Heart right ventricle (tissue), 16 donors: ENCODE measurements at places on chromosomes 2 and 18. TPM values are rescaled to one million over a fixed set of nuclear protein-coding genes. Genes with fewer than 3 reads are reported as not detected.

DNA sequence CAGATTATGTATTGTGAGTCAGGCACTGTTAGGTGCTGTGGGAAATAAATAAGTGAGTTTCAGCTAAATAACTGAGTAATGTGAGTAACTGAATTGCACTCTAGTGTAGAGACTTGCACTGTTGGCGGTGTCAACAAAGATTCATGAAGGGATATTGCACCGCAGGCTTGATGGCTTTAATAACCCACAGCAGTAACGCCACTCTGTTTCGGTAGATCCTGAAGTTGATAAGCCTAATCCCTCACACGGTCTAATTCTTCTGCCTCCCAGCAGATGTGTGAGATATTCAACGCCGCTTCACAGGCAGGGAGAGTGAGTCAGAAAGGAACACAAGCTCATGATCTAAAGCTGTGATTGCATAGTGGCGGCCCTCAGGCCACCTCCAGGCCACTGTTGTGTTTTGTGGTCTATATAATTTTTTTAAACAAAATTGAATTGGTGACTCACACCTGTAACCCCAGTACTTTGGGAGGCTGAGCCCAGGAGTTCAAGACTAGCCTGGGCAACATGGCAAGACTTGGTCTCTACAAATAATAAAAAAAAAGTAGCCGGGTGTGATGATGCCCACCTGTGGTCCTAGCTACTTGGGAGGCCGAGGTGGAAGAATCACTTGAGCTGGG, 94.3 kb downstream of the LIPG start:
- no peaks in the 10 kb centered on the region for H3K36me3 ChIP-seq
- no peak for DNase-seq
- peaks cover 4% of the 10 kb centered on the region for H3K4me1 ChIP-seq
- no peak overlapping the region for H3K4me3 ChIP-seq

DNA sequence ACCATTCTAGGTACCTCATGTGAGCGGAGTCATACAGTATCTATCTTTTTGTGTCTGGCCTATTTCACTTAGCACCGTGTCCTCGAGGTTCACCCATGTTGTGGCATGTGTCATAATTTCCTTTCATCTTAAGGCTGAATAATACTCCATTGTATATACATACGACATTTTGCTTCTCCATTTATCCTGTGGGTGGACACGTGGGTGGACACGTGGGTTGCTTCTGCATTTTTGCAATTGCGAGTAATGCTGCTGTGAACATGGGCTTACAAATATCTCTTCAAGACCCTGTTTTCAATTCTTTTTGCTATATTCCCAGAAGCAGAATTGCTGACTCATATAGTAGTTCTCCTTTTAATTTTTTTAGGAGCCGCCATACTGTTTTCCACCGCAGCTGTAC, 243.6 kb upstream of the EPAS1 start:
- H3K27me3 ChIP-seq, result no peaks in the 10 kb centered on the region
- no peak overlapping the region for H3K4me3 ChIP-seq
- peaks cover 16% of the 10 kb centered on the region for H3K4me1 ChIP-seq
- H3K36me3 ChIP-seq, result peaks cover 4% of the 10 kb centered on the region

SPR gene
- total RNA-seq, result 40.9 TPM

LMAN1 gene
- total RNA-seq, result 53.7 TPM

SH3BP4 gene
- total RNA-seq, result 14.2 TPM

FHOD3 gene
- total RNA-seq, result 280 TPM

DNA sequence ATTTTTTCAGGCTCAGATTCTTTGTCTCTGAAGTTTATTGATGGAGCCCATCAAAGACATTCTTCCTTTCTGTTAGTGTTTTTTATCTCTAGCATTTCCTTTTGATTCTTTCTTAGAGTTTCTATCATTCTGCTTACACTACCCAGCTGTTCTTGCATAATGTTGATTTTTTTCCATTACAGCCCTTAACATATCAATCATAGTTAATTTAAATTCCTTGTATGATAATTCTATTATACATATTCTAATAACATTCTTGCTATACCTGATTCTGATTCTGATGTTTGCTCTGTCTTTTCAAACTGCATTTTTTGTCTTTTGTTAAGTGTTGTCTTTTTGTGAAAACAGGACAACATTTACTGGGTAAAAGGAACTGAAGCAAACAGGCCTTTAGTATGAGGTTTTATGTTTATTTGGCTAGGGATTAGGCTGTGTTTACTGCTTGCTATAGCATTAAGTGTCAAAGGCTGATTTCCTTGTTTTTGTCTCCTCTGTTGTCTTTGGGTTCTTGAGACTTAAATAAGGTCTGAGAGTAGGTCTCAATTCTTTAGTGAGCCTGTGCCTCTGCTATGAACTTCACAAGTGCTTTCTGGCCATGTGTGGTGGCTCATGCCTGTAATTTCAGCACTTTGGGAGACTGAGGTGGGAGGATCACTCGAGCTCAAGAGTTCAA, 8.0 kb upstream of the STAM2 start:
- DNase-seq, result no peak
- H3K36me3 ChIP-seq, result no peaks in the 10 kb centered on the region
- peaks cover 6% of the 10 kb centered on the region for H3K27me3 ChIP-seq
- H3K4me3 ChIP-seq, result no peak overlapping the region

DNA sequence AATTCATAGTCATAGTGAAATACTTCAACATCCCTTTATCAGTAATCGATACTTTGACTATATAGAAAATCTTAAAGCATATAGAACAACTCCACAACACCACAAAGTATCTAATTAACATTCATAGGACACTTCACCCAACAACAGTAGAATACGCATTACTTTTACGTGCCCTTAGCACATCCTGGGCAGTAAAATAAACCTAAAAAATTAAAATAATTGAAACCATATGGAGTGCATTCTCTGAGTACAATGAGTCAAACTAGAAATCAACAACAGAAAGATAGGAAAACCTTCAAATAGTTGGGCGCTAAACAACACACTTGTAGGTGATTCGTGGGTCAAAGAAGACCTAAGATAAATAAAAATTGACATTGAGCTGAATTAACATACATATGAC, 442.9 kb downstream of the SUCLG1 start:
- no peaks in the 10 kb centered on the region for H3K27me3 ChIP-seq
- DNase-seq, result no peak
- H3K27ac ChIP-seq, result no peak overlapping the region

KLHL29 gene
- total RNA-seq, result 1.5 TPM

DNA sequence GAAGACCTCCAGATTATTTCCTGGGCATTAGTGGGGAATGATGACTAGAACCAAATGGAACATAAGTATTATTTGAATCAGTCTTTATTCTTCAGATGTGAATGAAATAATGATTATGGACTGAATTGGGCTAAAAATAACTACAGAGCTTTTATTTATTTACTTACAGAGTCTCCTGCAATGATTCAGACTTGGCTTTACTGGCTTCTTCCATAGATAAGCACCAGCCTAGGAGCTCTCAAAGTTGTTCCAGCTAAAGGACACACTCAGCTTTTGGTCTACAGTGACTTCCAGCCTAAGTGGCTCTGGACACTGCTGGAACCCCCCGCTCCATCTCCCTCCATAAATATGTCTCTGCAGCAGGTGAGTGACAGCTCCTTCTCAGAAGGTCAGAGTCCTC, 24.3 kb upstream of the ARHGAP25 start:
- no peak overlapping the region for H3K4me3 ChIP-seq
- DNase-seq, result no peak

DNA sequence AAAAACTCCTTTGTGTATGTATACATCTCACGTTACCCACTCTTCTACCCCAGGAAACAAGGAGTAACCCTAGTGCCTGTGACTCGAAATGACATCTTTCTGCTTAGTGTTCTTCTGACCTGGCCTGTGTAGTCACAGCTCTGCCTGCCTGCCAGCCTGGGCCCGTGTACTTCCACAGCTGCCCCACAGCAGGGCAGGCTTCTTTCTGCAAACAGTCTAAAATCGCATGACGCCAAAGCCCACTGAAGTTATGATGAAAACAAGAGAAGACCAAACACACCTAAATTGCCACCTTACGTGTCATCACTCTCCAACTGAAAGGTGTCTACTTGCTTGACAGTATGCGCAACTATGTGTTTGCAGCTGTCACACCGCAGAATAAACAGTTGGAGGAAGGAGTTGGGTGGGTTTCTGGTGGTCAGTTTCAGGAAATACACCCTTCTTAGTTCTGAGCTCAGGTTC, 1.5 kb downstream of the GAREM1 start:
- peak overlapping the region; percentile 71 for H3K4me3 ChIP-seq
- peak; percentile 33 for DNase-seq
- H3K4me1 ChIP-seq, result peaks cover 4% of the 10 kb centered on the region
- H3K27me3 ChIP-seq, result no peaks in the 10 kb centered on the region
- peak overlapping the region; percentile 83 for H3K27ac ChIP-seq

GRCh38 chr2:43846140-43846793, 7.5 kb downstream of the ABCG8 start:
- H3K4me1 ChIP-seq, result no peaks in the 10 kb centered on the region
- H3K4me3 ChIP-seq, result no peak overlapping the region
- no peaks in the 10 kb centered on the region for H3K36me3 ChIP-seq
- peaks cover 3% of the 10 kb centered on the region for H3K27me3 ChIP-seq
- no peak overlapping the region for H3K27ac ChIP-seq

GRCh38 chr18:29780816-29781215, 1261.7 kb downstream of the DSC3 start:
- no peaks in the 10 kb centered on the region for H3K27me3 ChIP-seq
- H3K36me3 ChIP-seq, result no peaks in the 10 kb centered on the region
- H3K4me3 ChIP-seq, result no peak overlapping the region
- no peaks in the 10 kb centered on the region for H3K4me1 ChIP-seq
- no peak for DNase-seq
- no peak overlapping the region for H3K27ac ChIP-seq

RMDN2 gene
- total RNA-seq, result 4.7 TPM

GRCh38 chr2:212360068-212360460, 178.5 kb downstream of the ERBB4 start:
- no peak overlapping the region for H3K27ac ChIP-seq

GRCh38 chr2:97701851-97702465, 11.4 kb upstream of the ZAP70 start:
- no peaks in the 10 kb centered on the region for H3K36me3 ChIP-seq
- no peak for DNase-seq
- peaks cover 2% of the 10 kb centered on the region for H3K4me1 ChIP-seq
- no peak overlapping the region for H3K27ac ChIP-seq

FN1 gene
- total RNA-seq, result 154 TPM

AGAP1 gene
- total RNA-seq, result 29.2 TPM

DNA sequence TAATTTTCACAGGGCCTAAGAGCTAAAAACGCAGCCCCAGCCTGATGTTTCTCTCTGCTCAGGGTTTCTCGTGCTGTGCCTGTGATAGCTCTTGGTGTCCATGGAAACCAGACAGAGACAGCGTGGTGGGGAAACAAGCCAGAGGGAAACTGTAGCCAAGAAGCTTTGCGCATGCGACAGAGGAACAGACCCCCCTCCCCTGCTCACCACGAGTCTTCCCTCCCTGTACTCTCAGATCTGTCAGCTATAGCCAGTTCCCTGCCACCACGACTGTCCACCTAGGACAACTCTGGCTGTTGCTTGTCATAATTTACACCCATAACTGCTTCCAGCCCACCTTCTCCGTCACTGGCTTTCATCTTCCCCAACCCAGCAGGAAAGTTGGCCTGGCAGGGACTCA, 13.2 kb upstream of the DNAJC27 start:
- no peaks in the 10 kb centered on the region for H3K36me3 ChIP-seq
- H3K27ac ChIP-seq, result peak overlapping the region; percentile 58
- DNase-seq, result peak; percentile 36
- no peak overlapping the region for H3K4me3 ChIP-seq
- H3K27me3 ChIP-seq, result no peaks in the 10 kb centered on the region
- peaks cover 4% of the 10 kb centered on the region for H3K4me1 ChIP-seq

DNA sequence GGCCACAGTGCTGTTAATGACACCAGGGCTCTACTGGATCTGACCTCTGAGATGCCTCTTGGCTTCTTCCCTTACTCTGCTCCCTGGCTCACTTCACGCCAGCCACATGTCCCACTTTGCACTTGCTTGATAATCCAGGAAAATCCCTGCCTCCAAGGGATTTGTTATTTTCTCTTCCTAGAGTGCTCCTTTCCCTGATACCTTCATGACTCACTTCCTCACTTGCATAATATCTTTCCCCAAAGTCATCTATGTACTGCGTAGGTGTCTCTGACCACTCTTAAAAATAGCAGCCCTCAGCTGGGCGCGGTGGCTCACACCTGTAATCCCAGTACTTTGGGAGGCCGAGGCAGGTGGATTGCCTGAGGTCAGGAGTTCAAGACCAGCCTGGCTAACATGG, 572.3 kb downstream of the PLCL1 start:
- no peak overlapping the region for H3K4me3 ChIP-seq
- H3K27ac ChIP-seq, result no peak overlapping the region
- DNase-seq, result no peak
- no peaks in the 10 kb centered on the region for H3K36me3 ChIP-seq
- H3K27me3 ChIP-seq, result no peaks in the 10 kb centered on the region

DNA sequence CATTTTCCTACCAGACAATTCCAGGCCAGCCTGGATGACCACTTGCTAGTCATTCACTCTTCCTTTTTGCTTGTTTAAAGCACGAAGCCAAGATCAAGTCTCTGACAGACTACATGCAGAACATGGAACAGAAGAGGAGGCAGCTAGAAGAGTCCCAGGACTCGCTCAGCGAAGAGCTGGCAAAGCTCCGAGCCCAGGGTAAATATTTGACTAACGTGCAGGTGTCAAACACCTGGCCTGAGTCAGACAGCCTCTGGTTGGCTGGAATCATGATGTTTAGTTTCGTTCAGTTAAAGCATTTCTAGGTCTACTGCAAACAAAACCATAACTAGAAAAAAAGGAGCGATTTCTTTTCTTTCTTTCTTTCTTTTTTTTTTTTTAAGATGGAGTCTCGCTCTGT, 44.2 kb upstream of the LYPD6B start:
- H3K36me3 ChIP-seq, result no peaks in the 10 kb centered on the region
- H3K27me3 ChIP-seq, result peaks cover under 1% of the 10 kb centered on the region
- DNase-seq, result no peak
- no peak overlapping the region for H3K4me3 ChIP-seq
- H3K27ac ChIP-seq, result no peak overlapping the region

- no peak for DNase-seq
- H3K27me3 ChIP-seq, result no peaks in the 10 kb centered on the region
- H3K36me3 ChIP-seq, result no peaks in the 10 kb centered on the region
- no peak overlapping the region for H3K4me3 ChIP-seq
- peak overlapping the region; percentile 68 for H3K27ac ChIP-seq
These were observed 42.9 kb upstream of the MYO1B start for GRCh38 chr2:191202209-191202721.

ALPP gene
- not detected for total RNA-seq
